ENCODE measurements at places on chromosomes 6 and 20.

- DNase-seq, result no peak
Observed at GRCh38 chr6:133502441-133503335, 261.5 kb downstream of the EYA4 start.

DNA sequence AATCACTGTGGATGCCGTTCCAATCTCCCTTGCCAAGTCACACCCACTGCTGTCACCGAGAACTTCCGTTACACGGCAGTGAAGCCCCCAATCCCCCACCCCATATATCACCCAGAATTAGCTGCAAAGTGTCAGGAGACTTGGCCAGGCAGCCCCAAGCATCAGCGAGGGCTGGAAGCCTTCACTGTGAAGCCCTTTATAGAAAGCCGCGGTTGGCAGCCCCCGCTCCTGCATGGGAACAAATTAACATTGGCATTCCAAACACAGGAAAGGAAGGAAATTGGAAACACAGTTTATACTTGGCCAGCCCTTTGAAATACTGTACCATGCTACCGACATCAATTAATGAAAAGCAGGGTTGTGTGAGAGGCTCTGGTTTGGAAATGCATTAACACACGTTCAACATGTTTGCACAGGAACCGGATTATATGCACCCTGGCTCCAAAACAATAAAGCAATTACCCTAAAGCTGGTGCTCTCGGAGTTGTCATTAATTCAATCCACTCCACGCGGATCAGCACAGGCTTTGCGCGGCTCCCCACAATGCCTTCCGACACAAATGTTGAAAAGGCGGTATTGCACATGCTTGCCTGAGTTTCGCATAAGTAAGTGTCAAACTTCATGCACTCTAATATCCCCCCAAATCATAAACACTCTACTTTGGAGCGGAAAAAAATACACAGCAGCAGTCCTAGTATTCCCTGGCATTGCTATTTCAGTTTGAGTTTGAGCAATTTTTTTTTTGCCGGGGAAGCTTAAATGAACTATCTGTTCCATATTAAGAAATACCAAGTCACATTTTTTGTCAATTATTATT lies 7.1 kb downstream of the BMP7 start:
- no peak for DNase-seq

DNA sequence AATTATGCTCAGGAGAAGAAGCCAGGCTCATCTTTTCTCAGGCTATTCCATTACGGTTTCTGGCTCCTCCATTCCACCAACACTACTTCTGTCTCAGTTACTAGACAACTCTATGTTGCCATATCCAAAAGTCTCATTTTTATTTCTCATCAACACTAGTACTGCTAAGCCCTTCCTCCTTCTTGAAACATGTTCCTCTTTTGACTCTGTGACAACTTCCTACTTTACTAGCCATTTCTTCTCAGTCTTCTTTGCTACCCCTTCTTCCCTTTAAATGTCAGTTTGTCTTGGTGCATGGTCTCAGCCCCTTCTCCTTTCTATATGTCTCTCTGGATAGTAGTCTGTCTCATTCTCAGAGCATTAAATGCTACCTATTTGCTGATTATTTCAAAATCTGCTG lies 7.1 kb upstream of the ADGRG6 start:
- DNase-seq, result no peak

GRCh38 chr6:292506-293192 lies 362 bp downstream of the DUSP22 start:
- DNase-seq, result peak; percentile 59

- DNase-seq, result no peak
Observed at GRCh38 chr6:134196568-134197193, 121.2 kb downstream of the SGK1 start.

GRCh38 chr6:36333931-36334725 lies 2.6 kb downstream of the BNIP5 start:
- DNase-seq, result no peak

DNA sequence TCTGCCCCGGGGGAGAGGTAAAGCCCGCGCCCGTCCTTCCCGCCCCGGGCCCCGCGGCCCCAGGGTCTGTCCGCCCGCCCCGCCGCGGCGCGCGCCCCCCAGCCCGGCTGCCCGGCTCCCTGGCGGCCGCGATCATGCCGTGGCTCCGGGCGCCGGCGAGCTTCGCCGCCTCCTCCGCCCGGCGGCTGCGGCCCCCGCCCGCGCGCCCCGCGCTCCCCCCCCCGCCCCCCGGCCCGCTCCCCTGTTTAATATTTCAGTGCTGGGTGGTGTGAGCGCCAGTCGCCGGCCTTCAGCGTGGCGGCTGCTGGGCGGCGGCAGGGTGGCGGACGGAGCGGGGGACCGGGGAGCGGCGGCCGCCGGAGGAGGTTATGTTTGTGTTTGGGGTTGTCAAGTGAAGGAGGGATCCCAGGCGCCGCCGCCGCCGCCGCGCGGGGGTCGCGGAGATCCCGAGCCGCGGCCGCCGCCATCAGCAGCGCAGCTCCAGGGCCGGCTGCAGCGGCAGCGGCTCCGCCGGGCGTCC lies at the start of gene HIVEP1:
TSS of gene HIVEP1 (plus strand) at position 275 of the 520 bp plus-strand sequence. CDS start 3,317 bp downstream, outside the sequence.
- peak; percentile 23 for DNase-seq

- no peak for DNase-seq
Observed at GRCh38 chr20:57630061-57630460, 9.8 kb upstream of the ZBP1 start.

DNA sequence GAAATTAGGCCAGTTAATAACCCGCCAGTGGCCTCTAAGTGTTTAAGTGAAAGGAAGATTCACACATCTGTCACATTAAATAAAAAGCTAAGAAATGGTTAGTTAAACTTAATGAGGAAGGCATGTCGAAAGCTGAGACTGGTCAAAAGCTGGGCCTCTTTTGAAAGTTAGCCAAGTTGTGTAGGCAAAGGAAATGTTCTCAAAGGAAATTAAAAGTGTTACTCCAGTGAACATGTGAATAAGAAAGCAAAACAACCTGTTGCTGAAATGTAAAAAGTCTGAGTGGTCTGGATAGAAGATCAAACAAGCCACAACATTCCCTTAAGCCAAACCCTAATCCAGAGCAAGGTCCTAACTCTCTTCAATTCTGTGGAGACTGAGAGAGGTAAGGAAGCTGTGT lies 10.9 kb upstream of the MTRF1L start:
- no peak for DNase-seq

DNA sequence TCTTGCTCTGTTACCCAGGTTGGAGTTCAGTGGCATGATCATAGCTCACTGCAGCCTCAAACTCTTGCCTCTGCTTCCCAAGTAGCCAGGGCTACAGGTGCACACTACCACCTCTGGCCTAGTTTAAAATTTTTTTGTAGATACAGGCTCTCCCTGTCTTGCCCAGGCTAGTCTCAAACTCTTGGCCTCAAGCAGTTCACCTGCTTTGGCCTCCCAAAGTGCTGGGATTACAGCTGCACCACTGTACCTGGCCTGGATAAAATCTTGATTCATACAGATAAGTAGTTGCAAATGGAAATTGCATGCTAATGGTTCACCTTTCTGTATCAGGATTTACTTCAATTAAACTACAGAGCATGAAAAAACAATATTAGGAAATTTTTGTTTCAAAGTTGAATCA lies 4.2 kb downstream of the CD2AP start:
- DNase-seq, result no peak

DNA sequence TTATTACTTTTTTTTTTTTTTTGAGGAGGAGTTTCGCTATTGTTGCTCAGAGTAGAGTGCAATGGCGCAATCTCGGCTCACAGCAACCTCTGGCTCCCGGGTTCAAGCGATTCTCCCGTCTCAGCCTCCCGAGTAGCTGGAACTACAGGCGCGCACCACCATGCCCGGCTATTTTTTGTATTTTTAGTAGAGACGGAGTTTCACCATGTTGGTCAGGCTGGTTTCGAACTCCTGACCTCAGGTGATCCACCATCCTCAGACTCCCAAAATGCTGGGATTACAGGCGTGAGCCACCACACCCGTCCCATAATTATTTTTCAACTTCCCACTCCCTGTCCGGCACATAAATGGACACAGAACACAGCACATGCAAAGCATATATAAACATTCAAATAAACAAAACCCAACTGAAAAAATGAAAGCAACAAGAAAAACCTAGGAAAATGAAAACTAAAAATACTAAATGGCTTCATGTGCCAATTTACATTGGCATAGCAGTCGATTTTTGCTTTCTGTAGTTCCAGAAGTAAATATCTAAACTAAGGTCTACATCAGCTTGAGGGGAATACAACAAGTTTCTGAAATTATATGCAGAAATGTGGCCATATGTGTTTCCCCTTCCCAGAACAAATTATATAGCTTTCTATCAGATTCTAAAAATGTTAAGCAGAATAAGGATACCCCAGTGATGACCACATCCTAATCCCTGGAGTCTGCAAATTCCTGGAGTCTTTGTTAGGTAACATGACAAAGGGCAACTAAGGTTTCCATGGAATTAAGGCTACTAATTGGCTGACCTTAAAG lies 113.9 kb downstream of the HFE start:
- no peak for DNase-seq

GRCh38 chr20:25632940-25633790 lies 9.4 kb upstream of the NANP start:
- DNase-seq, result no peak

DNA sequence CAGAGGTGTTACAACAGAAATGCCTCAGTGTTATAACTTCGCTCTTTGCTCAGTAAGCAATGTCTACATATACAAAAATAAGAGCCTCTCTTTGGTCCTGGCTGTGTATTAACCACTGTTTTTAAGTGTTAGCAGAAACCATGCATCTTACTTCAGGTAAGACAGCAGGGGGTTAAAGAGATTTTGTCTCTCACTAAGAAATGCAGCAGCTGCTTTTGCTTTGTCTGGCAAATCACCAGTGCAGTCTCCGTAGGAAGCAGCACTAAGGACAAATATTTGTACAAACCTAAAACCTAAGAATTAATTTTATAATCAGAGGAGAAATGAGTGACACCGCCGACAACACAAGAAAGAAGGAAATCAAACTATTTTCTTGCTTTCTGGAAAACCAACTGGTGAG lies 758 bp downstream of the SMIM28 start:
- no peak for DNase-seq

GRCh38 chr6:36715469-36715868 lies 17.8 kb downstream of the RAB44 start:
- no peak for DNase-seq

- DNase-seq, result no peak
Observed at GRCh38 chr6:25972128-25972527, 9.5 kb downstream of the TRIM38 start.

DNA sequence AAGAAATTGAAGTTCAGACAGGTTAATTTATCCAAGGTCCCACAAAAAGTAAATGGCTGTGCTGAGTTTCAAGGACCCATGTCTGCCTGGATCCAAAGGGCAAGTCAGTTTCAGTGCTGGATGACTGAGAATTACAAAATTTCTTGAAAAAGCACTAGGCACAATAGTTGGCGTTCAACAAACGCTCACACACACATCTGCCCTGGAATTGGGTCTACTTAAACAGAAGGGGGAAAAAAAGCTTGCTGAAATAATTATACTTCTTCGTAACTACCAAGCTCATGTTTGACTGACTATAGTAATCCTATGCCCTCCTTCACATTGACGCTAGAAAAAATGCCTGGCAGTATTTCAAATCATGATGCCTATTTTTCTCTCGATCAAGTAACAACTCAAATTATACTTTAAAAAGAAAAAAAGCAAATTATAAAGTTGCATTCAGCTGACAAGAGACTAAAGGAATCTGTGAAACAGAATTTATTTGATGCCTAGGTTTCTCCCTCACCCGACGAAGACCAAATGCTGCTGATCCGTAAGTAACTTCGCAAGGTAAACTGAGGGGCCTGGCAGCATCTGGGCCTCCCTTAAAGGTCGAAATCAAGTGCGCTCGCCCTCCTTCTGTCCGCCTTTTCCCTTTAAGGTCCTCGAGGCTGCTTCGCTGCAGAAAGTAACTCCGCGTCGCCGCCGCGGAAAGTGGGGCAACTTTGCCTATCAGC lies 650 bp upstream of the CD2AP start:
- no peak for DNase-seq

- no peak for DNase-seq
Observed at GRCh38 chr20:37202267-37202943, 23.1 kb upstream of the MROH8 start.

DNA sequence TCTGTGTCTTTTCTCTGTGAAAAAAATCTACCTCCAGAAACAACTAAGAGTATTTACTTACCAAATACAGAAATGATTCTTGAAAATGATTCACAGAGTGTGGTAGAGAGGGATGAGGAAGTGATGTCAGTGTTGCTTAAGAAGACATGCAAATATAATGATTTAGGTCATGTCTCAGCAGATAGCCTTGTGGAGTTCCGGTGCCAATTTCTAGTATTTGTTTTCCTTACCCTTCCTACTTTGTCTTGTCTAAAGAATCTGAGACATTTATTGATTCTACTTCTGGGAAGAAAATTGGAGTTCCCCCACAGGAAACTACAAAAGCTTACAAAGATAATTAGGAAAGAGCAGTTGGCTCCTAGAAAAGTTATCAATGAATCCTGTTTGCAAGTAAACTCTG lies 68.8 kb downstream of the GJA1 start:
- no peak for DNase-seq

- DNase-seq, result no peak
Observed at GRCh38 chr6:56766806-56767178, 124.1 kb upstream of the DST start.

DNA sequence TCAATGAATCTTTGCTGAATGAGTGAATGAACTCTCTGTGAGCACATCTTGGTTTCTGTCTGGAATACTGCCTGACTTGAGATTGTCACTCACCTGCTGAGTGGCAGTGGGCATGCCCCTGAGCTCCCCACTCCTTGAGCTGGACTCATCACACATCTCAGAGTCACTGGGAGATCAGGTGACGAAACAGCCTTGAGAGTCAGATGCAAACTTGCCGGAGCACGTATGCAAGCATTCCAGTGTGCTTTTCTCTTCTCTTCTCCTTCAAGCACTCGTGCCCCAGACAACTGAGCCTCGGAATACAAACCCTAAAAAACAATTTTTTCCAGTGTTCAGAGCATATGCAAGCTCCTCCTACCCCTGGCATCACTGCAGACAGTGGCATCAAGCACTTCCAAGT lies 9.4 kb upstream of the BMP7 start:
- DNase-seq, result no peak

GRCh38 chr6:156832231-156832647 lies 55.1 kb downstream of the ARID1B start:
- peak; percentile 53 for DNase-seq

DNA sequence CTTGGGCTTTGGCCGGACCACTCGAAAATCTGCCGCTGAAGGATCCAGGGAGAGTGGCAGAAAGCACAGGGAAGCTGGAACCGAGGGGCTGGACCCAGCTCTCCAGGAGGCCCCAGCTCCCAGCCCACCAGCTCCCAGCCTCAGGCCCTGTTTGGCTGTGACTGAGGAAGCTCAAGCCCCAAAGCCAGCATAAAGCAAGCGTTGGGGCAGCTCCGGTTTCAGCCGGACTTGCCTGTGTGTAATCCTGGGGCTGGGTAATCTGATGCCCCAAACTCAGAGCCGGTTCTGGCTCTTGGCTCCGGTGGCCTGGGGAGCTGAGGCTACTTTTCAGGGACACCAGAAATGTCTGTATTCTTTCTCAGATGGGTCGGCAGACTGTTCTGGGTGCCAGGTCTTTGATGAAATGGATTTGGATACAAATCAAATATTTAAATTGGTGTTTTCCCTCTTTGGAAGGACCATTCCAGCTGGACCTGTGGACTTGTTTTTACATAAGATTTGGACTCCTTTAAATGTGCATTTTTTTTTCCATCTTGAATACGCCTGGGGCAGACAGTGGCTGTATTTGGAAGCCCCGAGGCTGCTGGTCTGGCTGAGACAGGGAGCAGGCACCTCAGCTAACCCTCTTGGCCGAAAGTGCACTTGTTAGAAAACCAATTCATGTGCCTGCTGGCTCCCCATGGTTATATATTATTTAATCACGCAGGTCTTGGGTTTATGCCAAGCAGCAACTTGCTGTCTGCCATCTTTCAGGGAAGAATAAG lies 29.7 kb downstream of the RPP40 start:
- peak; percentile 85 for DNase-seq

GRCh38 chr6:69084746-69085335 lies 449.8 kb downstream of the ADGRB3 start:
- no peak for DNase-seq
